ENCODE measurements at places on chromosomes 4 and X. TPM values are rescaled to one million over a fixed set of nuclear protein-coding genes. Genes with fewer than 3 reads are reported as not detected.

DNA sequence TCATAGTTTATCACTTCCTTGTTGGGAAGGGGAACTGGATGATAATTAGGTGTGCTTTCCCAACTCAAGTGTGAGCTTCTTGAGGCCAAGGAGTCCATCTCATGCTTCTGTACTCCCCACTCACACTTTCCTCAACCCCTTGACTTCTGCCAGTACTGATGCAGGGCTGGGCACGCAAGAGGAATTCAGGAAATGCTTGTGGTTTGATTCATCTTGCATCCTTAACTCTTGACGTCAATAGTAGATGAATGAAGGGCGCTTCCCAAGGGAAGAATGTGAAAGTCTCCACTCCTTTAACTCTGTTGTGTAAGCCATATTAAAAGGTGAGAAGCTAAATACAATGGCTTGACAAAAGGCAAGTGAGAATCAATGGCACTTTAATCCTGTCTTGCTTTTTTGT, 101.8 kb downstream of the AGTR2 start:
- no peak overlapping the region for H3K27ac ChIP-seq
- no peak for DNase-seq
- H3K4me1 ChIP-seq: no peaks in the 10 kb centered on the region
- H3K27me3 ChIP-seq: no peaks in the 10 kb centered on the region
- H3K36me3 ChIP-seq: no peaks in the 10 kb centered on the region
- H3K4me3 ChIP-seq: no peak overlapping the region

DNA sequence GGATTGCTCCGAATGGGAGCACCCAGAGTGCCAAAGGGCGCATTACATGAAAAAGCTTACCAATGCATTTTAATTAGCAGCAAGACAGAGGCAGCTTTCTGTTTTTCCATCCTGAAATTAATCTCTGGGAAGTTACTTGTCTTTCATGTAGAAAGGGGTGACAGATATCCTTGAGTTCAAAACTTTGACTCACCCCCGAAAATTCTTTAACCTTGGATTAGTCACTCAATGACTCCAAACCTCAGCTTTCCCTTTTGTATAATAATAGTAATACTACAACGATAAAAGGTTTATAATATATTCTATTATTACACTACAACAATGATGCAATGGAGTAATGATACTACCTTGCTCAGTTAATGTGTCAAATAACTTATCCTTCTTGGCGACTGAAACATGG, 126.3 kb downstream of the ADAMTS3 start:
- no peak overlapping the region for H3K27ac ChIP-seq
- no peak overlapping the region for H3K4me3 ChIP-seq
- H3K36me3 ChIP-seq: no peaks in the 10 kb centered on the region
- H3K4me1 ChIP-seq: peaks cover 2% of the 10 kb centered on the region
- no peak for DNase-seq

DNA sequence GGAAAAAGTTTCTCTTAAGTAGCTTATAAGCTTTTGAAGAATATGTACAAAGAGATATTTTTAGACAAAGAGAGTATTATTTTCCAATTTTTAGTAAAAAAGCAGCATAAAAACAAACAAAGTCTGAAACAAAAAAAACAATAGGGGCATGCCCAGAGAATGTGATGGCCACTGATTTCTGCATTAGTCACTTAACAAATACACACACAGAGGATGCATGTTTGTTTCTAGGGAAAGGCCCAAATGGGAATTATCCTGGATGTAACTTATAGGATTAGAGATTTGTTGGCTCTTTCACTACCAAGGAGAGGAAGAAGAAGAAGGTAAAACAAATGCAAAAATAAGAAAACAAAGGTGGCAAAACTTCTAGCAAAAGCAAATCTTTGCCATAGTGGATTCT, 95.9 kb upstream of the SCOC start:
- H3K36me3 ChIP-seq: no peaks in the 10 kb centered on the region
- no peak overlapping the region for H3K4me3 ChIP-seq
- no peaks in the 10 kb centered on the region for H3K4me1 ChIP-seq
- no peak overlapping the region for H3K27ac ChIP-seq

TMSB15B gene
- 20.1 TPM for total RNA-seq

DNA sequence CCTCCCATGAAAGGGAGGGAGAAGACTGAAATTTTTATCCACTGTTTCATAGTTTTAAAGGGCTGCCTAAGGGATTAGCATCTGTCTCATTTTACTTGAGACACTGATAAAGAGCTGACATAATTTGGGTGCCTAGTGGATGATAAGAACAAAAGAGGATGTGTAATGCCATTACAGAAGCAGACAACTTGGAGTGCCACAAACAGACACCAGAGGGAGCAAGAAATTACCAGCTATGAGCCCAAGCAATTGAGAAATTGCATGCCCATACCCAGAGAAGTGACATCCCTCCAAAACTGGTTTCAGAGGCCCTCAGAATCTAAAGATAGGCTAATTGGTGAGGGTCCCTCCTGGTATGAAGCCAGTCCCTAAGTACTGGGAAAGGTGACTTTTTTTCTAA, 38.5 kb upstream of the POU3F4 start:
- no peak overlapping the region for H3K27ac ChIP-seq
- DNase-seq: peak; percentile 31
- no peak overlapping the region for H3K4me3 ChIP-seq
- H3K4me1 ChIP-seq: no peaks in the 10 kb centered on the region
- no peaks in the 10 kb centered on the region for H3K36me3 ChIP-seq

CYP4V2 gene
- total RNA-seq: 4.5 TPM

RHOXF2B gene
- not detected for total RNA-seq

- no peak for DNase-seq
- H3K4me3 ChIP-seq: no peak overlapping the region
- no peaks in the 10 kb centered on the region for H3K36me3 ChIP-seq
- peaks cover 6% of the 10 kb centered on the region for H3K4me1 ChIP-seq
Observed at GRCh38 chrX:134907302-134907701, 83.5 kb upstream of the SMIM10 start.

DNA sequence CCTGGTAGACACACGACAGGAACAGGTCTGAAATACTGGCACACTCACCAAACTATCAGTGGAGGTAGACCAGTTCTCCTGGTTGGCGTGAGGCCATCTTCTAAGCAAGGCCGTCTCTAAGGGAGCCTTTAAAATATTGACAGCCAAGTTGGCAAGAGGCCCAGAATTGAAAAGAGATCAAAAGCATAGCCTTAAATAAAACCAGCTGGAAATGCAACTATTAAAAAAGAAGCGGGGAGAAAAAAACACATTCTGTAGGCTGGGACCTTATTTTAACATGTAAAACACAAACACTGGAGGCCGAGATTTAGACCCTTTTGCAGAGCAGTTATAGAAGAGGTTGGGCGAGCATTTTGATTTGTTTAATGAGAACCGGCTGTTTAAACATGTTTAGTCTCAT, 233.0 kb upstream of the CLNK start:
- no peak overlapping the region for H3K4me3 ChIP-seq
- DNase-seq: no peak
- no peaks in the 10 kb centered on the region for H3K36me3 ChIP-seq
- peaks cover 1% of the 10 kb centered on the region for H3K27me3 ChIP-seq
- H3K27ac ChIP-seq: no peak overlapping the region

DNA sequence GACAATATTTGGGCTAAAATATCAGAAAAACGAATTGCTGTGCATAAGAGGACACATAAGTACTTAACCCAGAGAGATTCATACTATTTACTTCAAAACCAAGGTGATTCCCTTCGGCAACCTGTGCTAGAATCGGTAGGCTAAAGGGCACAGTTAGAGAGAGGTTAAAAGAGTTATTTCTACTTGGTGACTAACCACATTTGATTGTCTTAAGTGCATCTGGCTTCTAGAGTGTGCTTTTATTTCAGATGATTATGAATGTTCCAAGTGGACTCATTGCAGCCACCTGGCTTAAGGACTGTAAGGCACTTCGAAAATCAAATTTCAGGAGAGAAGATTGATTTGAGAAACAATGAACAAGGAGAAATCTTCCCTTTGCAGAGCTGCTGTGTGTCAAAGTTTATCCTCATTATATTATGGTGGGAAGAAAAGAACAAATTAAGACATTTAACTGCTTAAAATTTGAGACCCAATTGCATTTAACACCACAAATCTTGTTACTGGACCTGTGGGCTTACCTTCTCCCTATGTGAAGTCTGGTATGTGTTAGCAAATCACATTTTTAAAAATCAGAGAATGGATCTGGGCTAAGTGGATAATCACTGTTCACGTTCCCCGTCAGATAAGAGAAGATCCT, 34.0 kb downstream of the PHOX2B start:
- no peak overlapping the region for H3K27ac ChIP-seq
- no peak overlapping the region for H3K4me3 ChIP-seq
- no peaks in the 10 kb centered on the region for H3K27me3 ChIP-seq

C4orf36 gene
- 0.72 TPM for total RNA-seq

DNA sequence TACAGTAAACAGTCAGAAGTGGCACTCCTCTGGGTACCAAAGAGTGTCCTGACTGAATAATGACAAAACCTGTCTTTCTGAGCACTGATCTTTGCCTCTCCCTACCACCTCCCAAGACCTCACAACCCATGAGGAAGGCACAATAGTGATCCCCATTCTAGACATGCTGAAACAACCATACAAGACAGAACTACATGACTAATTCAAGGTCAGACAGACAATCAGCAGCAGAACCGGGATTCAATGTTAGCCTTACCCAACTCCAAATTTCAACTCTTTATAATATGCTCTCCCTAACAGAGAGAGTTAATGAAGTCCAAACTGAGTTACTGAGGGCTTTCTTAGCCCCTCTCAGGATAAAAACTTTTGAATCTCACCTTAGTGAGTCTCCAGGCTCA, 71.0 kb downstream of the IRF2 start:
- H3K4me3 ChIP-seq: no peak overlapping the region
- H3K27me3 ChIP-seq: peaks cover 9% of the 10 kb centered on the region
- DNase-seq: no peak
- peaks cover 60% of the 10 kb centered on the region for H3K36me3 ChIP-seq
- H3K27ac ChIP-seq: no peak overlapping the region
- peaks cover 32% of the 10 kb centered on the region for H3K4me1 ChIP-seq

BCORL1 gene
- 34.0 TPM for total RNA-seq

DNA sequence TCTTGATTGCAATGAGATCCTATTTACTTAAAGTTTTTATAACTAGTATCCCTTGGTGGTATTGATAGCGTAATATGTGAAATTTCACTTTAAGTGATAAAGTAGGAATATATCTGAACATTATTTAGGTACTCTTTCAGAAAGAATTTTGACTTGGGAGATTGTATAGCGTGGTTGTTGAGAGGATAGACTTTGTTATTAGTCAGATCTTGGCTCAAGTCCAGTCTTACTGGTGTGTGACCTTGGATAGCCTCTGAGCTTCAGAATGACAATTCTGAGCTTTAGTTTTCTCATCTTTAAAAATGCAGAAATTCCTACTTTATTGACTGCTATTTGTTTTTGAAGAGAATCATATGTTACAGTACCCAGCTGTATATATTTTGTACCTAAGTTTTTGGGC, 32.6 kb downstream of the DCK start:
- H3K4me1 ChIP-seq: peaks cover 8% of the 10 kb centered on the region
- no peak overlapping the region for H3K27ac ChIP-seq

GRCh38 chr4:122772311-122772710, 39.8 kb downstream of the BBS12 start:
- H3K4me1 ChIP-seq: peaks cover 42% of the 10 kb centered on the region
- no peak for DNase-seq
- no peak overlapping the region for H3K4me3 ChIP-seq

GRCh38 chrX:49845701-49846403, 16.7 kb downstream of the PAGE4 start:
- H3K27ac ChIP-seq: no peak overlapping the region
- H3K4me1 ChIP-seq: no peaks in the 10 kb centered on the region
- H3K36me3 ChIP-seq: no peaks in the 10 kb centered on the region
- DNase-seq: no peak

GRCh38 chr4:93957186-93957585, 128.6 kb downstream of the ATOH1 start:
- H3K27ac ChIP-seq: no peak overlapping the region
- H3K27me3 ChIP-seq: no peaks in the 10 kb centered on the region
- DNase-seq: no peak
- no peak overlapping the region for H3K4me3 ChIP-seq
- H3K4me1 ChIP-seq: peaks cover 5% of the 10 kb centered on the region

CCDC149 gene
- total RNA-seq: 4.0 TPM

DNA sequence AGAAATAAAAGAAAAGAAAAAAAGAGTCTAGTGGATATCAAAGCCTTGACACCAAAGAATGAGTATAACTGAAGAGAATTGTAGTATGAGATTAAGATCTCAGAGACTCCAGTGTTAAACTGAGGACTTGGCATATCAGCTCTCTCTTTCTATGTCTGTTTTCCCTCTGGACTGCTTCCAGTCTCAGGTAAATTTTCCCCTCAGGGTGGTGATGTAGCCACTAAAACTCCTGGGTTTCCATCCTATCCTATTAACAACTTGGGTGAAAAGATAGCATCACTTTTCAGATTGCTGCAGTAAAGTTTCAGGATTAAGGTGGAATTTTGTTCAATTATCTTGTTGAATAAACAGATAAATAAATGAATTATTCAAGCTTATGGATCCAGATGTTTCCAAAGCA, 85.7 kb downstream of the ATP10D start:
- peaks cover 15% of the 10 kb centered on the region for H3K36me3 ChIP-seq
- H3K27ac ChIP-seq: no peak overlapping the region
- H3K4me3 ChIP-seq: no peak overlapping the region
- H3K4me1 ChIP-seq: peaks cover 12% of the 10 kb centered on the region
- DNase-seq: no peak

GRCh38 chr4:155759372-155760252, 791 bp downstream of the GUCY1B1 start:
- no peak overlapping the region for H3K4me3 ChIP-seq
- no peaks in the 10 kb centered on the region for H3K27me3 ChIP-seq
- H3K36me3 ChIP-seq: no peaks in the 10 kb centered on the region
- DNase-seq: peak; percentile 42
- H3K4me1 ChIP-seq: peaks cover 2% of the 10 kb centered on the region
- no peak overlapping the region for H3K27ac ChIP-seq

- H3K27ac ChIP-seq: no peak overlapping the region
- DNase-seq: no peak
- no peaks in the 10 kb centered on the region for H3K4me1 ChIP-seq
- no peaks in the 10 kb centered on the region for H3K36me3 ChIP-seq
- no peak overlapping the region for H3K4me3 ChIP-seq
- H3K27me3 ChIP-seq: no peaks in the 10 kb centered on the region
Observed at GRCh38 chrX:15579778-15580747, 20.7 kb downstream of the ACE2 start.

GRCh38 chr4:185143601-185143969, 519 bp downstream of the SLC25A4 start:
- H3K27ac ChIP-seq: no peak overlapping the region
- peaks cover 5% of the 10 kb centered on the region for H3K27me3 ChIP-seq
- no peak for DNase-seq
- H3K4me3 ChIP-seq: peak overlapping the region; percentile 86
- H3K4me1 ChIP-seq: peaks cover 12% of the 10 kb centered on the region

GRCh38 chrX:22536746-22537304, 264.1 kb downstream of the CBLL2 start:
- H3K27ac ChIP-seq: peak overlapping the region; percentile 26
- H3K4me1 ChIP-seq: no peaks in the 10 kb centered on the region
- H3K27me3 ChIP-seq: no peaks in the 10 kb centered on the region

MAGEA2B gene
- total RNA-seq: 0.97 TPM

Data from endothelial cell (in vitro differentiated cells).